ENCODE measurements at places on chromosomes 16 and 17.

GRCh38 chr17:80053102-80053501 lies 16.7 kb downstream of the CCDC40 start:
- no peak for DNase-seq

DNA sequence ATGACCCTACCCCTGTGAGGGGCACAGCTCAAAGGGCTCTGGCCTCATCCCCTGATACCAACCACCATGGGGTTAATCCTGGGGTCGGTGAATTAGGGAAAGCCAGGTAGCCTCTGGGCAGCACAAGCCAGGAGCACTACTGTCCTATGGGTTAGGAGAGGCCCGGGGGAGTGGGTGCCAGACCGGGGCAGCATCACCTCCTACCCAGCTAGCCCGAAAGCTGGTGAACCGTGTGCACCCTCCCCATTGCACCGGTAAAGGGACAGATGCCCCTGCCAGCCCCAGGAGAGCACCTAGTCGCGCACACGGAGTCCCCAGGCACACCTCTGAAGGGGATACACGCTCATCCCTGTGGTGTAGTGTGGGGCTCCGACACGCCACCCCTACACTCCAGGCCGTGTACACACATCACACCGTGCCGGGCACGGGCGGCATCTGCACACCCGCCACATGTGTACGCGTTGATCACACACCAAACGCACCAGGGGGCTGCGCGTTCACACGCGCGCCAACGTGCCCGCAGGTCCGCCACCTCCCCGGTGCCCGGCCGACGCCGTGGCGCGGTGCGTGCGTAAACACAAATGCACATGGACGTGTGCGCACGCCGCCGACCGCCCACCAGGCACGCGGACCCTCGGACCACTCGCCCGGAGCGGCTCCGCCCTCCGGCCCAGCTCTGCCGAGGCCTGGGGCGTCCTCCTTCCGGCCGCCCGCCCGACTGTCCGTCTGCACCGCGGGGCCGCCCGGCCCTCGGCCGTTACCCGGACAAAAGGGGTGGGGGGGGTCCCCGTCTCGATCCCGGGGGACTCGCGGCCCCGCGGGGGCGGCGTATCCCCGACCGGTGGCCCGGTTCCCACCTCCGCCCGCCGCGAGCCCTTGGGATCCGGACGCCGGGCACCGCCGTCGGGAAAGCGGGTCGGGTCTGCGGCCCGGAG lies 785 bp downstream of the UBALD1 start:
- DNase-seq, result no peak

GRCh38 chr17:10149573-10150399 lies 48.6 kb downstream of the GAS7 start:
- DNase-seq, result no peak

GRCh38 chr17:79114458-79115301 lies 40.1 kb downstream of the ENGASE start:
- no peak for DNase-seq

All from stimulated activated CD8-positive, alpha-beta memory T cell treated with anti-CD3 and anti-CD28 coated beads, Interleukin-2, amount 100 ng/mL, for 1 hour (primary cell).